ENCODE measurements at places on chromosomes 12 and 14.
A peak's percentile ranks its signal among the peaks of the same experiment; 100 is the strongest.

DNA sequence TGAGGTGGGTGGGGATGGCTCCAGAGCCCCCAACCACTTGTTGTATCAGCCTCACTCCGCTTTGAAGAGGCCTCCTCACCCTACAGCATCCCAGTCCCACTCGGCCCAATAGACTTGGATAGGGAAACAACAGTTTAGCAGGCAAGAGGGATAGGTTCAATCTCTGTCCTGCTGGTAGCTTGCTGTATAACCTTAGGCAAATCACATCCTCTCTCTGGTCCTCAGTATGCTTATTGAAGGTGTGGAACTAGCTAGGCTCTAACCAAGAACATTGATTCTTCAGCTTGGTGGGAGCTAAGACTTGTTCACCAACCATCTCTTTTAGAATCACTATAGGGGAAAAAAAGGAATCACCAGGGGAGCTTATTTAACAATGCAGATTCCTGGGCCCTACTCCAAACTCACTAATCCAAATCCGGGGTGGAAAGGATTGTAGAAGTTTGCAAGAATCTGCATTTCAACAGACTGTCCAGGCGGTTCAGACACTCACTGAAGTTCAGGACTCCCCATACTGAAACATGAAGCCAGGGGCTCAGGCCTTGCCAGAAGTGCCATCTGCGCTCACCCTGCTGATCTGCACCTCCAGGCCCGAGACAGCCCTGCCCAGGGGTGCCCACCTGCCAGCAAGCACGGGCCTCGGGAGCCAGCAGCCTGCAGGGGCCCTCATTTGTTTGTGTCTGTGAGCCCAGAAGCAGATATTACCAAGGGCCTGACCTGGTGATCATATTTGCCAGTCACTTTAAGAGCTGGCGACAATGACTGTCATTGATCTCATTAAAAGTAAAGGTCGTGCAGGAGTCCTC lies 113.0 kb downstream of the ADCK1 start:
- no peak for DNase-seq

GRCh38 chr14:79418649-79419415 lies 792.5 kb downstream of the DIO2 start:
- DNase-seq: no peak

- DNase-seq: no peak
Measured at GRCh38 chr12:40183715-40184114, 41.1 kb upstream of the LRRK2 start.

GRCh38 chr12:4271717-4272423 lies 1.7 kb upstream of the CCND2 start:
- DNase-seq: peak; percentile 92

DNA sequence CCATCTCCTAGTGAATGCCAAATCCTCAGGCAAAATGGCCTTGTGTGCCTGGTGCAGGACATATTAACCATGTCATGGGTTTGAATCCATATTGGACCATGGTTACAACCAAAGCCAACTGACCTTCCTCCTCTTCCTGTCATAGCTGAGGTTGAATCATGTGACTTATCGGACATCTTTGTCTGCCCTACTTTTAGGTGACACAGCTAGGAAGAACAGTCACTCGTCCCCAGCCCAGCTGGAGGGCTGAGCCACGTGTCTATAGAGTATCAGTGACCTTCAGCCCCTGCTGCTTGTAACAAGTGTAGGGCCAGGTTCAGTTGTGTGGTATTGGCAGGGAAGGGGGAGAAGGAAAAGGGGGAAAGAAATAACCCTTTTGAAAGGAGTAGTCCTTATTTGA lies 225.2 kb downstream of the KTN1 start:
- DNase-seq: no peak

DNA sequence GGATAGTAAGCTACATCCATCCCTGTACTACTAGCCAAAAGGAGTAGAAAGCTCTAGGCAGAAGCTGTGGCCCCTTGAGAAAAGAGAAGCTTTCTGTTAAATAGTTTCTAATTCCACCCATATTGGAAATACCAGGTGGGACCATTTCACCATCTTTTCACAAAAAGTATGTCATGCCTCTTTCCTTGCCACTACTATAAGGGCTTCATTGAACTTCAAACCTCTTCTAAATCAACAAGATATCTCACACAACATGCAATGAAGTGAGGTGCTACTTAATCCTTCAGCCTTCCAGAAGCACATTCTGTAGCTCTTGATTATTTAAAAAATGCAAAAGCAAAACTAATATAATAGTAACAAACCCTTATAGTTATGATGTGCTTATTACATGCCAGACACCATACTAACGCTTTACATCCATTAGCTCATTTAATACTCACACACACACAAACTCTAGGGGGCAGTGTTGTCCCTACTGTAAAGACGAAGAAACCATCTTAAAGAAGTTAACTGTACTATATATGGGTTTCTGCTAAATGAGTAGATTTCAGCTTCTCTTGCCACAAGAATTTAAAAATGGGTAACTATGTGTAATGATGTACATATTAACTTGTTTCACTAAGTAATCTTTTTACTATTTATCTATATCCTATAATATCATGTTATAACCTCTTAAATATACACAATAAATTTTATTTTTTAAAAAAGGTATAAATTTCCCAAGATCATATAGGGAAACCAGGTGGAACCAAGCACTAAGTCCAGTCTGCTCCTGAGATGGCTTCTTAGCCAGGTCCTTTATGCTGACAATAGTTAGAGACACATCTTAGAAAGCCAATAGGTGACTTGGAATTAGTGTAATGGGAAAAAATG lies 124.4 kb downstream of the RPS29 start:
- peak; percentile 16 for DNase-seq

DNA sequence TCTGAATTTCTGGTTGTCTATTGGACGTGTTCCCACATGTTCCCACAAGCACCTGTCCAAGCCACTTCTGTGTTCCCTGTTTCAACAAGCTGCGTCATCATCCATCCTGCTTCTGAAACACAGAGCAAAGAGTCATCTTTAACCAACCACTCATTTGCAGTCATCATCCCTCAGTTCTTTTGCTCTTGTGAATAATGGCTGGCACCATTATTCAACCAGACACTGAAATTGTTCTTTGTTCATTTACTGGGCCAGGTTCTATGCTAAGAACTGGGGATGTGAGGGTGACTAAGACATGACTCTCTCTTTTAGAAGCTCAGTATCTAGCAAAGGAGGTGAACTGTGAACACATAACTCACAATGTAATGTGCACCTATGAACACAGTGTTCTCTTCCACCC lies 40.7 kb upstream of the ANO4 start:
- DNase-seq: no peak

GRCh38 chr12:79925492-79925891 lies 9.4 kb downstream of the PPP1R12A start:
- DNase-seq: no peak

DNA sequence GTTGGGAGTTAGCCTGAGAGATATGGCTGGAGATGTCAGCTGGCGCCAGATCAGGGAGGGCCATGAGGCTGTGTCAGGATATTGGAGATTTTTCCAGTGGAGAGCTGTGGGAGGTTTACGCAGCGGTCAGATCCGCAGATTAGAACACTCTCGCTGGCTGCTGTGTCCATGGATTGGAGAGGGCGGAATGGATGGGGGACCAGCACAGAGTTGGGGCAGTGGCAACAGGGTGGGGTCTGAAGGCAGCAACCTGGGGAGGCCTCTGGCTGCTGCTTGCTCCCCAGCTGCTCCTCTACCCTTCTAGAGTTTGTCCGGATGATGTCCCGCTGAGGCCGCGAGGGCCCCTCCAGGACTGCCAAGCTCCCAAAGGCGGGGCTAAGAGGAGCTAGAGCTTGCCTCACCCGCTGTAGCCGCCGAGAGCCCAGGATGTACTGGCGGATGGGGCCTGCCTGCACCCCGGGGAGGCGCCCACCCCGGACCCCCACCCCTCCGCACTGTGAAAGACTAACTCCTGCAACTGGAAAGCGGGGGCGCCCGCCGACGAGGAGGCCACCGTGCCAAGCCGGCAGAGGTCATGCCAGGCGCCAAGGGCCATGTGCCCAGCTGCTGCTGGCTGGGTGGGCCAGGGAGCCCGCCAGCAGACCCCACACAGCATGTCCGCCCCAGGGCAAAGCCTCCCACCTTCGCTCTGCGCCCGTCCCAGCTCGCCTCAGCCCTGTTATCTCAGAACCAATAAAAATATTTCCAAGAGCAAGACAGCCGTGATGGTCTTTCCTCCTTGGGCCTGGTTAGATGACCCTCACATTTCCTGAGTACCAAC lies 20.2 kb upstream of the MLEC start:
- DNase-seq: peak; percentile 72

DNA sequence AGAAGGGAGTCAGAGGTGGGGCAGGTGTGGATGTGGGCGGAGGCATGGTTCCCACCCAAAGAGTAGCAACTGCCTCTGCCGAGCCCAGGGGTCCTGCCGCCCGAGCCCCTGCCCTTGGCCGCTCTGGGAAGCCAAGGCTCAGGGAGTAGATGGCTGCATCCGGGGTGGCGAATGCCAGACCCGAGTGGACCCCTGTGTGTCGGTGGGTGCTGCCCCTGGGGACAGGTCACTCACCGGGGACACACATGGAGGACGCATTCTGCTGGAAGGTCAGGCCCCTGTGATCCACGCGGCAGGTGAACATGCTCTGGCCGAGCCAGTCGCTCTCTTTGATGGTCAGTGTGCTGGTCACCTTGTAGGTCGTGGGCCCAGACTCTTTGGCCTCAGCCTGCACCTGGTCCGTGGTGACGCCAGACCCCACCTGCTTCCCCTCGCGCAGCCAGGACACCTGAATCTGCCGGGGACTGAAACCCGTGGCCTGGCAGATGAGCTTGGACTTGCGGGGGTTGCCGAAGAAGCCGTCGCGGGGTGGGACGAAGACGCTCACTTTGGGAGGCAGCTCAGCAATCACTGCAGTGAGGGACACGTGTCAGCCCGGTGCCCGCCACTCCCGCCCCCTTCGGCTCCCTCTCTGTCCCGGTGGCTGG lies 329.0 kb downstream of the TMEM121 start:
- peak; percentile 39 for DNase-seq

- DNase-seq: no peak
Measured at GRCh38 chr12:68291396-68292036, 38.1 kb upstream of the IL22 start.

DNA sequence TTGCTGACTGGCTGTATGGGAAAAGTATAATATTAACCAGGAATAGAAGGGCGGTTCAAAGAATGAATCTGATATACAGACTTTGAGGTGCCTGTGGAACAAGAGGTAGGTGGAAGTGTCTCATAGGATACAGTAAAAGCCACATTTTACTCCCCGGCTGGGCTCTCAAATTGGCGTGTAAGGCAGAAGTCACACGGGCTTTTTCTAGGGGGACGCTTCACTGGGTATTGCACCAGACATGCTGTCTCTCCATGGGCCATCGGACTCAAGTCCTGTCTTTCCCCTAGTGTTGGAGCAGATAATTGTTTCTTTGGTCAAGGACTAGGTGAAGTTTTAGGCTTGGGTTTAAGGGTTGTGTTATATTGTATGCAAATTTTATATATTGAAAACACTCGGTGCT lies 9.1 kb downstream of the TMCC3 start:
- no peak for DNase-seq

GRCh38 chr12:103875666-103876065 lies 34.6 kb upstream of the NT5DC3 start:
- DNase-seq: no peak

DNA sequence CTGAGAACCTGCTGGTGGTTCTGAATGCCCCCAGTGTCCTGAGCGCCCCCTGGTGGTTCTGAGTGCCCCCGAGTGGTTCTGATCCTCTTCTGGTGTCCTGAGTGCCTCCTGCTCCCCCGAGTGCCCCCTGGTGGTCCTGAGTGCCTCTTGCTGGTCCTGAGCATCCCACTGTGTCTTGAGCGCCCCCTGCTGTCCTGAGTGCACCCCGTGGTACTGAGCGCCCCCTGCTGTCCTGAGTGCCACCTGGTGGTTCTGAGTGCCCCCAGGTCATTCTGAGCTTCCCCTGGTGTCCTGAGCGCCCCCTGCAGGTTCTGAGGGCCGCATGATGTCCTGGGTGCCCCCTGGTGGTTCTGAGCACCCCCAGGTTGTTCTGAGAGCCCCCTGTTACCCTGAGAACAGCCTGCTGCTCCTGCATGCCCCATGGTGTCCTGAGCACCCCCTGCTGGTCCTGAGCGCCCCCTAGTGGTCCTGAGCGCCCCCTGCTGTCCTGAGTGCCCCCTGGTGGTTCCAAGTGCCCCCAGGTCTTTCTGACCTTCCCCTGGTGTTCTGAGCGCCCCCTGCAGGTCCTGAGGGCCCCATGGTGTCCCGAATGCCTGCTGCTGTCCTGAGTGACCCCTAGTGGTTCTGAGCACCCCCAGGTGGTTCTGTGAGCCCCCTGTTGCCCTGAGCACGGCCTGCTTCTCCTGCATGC lies 1165.4 kb downstream of the TMEM121 start:
- no peak for DNase-seq

DNA sequence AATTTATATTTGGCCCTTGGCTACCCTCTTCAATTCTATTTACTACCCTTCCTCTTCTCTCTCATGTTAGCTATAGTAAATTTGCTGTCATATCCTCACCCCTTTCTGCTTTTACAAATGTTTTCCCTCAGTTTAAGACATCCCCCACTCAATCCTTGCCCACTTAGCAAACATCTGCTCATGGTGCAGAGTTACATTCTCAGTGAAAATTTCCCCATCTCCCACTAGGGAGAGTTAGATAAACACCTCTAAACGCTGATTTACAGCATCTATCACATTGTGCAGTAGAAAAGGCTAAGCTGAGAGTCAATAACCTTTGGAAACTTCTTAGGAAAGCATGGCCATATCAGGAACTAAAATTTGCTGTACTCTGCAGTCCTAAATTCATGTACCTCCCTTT lies 69.0 kb downstream of the DENND5B start:
- no peak for DNase-seq

- DNase-seq: no peak
Measured at GRCh38 chr14:33956640-33957039, 5.8 kb upstream of the EGLN3 start.

GRCh38 chr14:84804895-84805294 lies 725.0 kb upstream of the FLRT2 start:
- DNase-seq: no peak

- no peak for DNase-seq
Measured at GRCh38 chr12:93381161-93381975, 3.6 kb downstream of the NUDT4 start.

GRCh38 chr12:46383654-46384450 lies 11.3 kb upstream of the SLC38A2 start:
- DNase-seq: no peak

DNA sequence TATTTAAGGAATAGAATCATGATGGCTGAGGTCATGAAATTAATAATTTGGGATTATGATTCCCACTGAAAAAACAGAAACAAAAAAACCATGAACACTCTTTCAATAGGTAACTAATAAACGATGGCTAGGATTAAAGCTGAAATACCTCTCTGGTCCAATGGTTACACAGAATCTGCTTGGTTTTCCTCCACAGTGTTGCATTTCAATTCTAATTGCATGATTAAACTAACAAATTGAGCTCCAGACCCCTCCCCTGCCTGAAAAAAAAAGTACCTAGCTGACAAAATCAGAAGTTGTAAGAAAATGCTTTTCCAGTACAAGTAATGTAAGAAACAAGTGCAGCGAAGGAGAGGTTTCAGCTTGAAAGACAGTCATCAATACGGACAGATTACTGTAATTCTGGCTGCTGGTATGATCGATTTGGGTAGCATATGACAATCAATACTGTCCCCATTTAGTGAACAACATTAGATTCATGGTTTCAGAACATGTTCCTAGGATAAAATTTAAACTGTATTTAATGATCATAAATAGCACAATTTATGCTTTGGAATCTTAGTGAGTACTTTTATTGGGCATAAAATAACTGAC lies 32.0 kb downstream of the INSM2 start:
- no peak for DNase-seq

GRCh38 chr12:106276032-106276740 lies 26.3 kb upstream of the TCP11L2 start:
- DNase-seq: no peak

- DNase-seq: no peak
Measured at GRCh38 chr12:7039403-7039802, 21.1 kb upstream of the C1S start.

GRCh38 chr14:50773632-50774541 lies 57.1 kb downstream of the NIN start:
- DNase-seq: peak; percentile 87

All from H7 (cell line).